T-cell (primary cell): ENCODE measurements at places on chromosomes 7 and 10.
A peak's percentile ranks its signal among the peaks of the same experiment; 100 is the strongest.

- no peaks in the 10 kb centered on the region for H3K27me3 ChIP-seq
- no peak for DNase-seq
- H3K4me3 ChIP-seq = no peak overlapping the region
Measured at GRCh38 chr10:31947144-31947926, 18.7 kb upstream of the ARHGAP12 start.

GRCh38 chr10:63438506-63439498 lies 27.0 kb downstream of the JMJD1C start:
- H3K4me3 ChIP-seq = no peak overlapping the region
- H3K4me1 ChIP-seq = peaks cover 18% of the 10 kb centered on the region
- no peaks in the 10 kb centered on the region for H3K36me3 ChIP-seq
- H3K27me3 ChIP-seq = no peaks in the 10 kb centered on the region
- DNase-seq = no peak

DNA sequence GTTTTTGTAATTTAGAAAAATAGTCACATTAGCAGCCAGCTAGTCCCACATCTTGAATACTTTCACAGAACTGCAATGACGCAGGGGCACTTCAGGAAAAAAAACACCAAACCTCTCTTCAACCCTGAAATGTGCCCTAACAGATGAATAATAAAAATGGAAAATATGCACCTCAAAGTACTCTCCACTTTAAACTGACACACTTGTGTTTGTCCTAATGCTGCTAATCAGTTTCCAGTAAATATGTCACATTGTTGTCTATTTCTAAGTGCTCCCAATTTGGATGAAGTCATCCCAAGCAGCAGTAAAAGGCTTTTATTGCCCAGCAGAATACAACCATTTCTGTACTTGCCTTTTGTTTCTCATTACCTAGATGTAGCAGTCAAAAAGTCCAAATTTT lies 86.7 kb downstream of the PARD3 start:
- no peaks in the 10 kb centered on the region for H3K4me1 ChIP-seq
- no peak overlapping the region for H3K27ac ChIP-seq
- no peaks in the 10 kb centered on the region for H3K36me3 ChIP-seq
- no peak for DNase-seq
- no peak overlapping the region for H3K4me3 ChIP-seq

DNA sequence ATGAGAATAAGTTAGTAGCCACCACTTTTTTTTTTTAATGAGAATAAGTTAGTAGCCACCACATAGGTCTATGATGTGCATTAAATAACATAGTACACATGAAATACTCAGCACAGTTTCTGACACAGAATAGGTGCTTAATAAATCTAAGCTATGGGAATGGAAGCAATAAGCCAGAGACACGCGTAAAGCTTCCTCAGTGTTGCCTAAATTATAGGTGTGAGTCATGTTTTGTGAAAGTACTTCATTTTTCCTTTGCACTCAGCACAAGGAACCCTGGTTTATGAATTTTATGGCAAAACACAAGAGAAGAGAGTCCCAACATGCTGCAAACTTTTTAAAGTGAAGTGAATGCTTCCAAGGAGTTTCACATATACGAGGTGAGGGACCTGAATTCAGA lies 267.4 kb downstream of the RNLS start:
- no peak overlapping the region for H3K27ac ChIP-seq
- H3K36me3 ChIP-seq = no peaks in the 10 kb centered on the region
- no peak for DNase-seq
- H3K4me1 ChIP-seq = no peaks in the 10 kb centered on the region
- H3K27me3 ChIP-seq = no peaks in the 10 kb centered on the region

- H3K4me3 ChIP-seq = no peak overlapping the region
- no peak for DNase-seq
- no peaks in the 10 kb centered on the region for H3K36me3 ChIP-seq
- H3K27me3 ChIP-seq = no peaks in the 10 kb centered on the region
- no peak overlapping the region for H3K27ac ChIP-seq
- no peaks in the 10 kb centered on the region for H3K4me1 ChIP-seq
Measured at GRCh38 chr10:23150091-23150490, 42.0 kb upstream of the PTF1A start.

- H3K36me3 ChIP-seq = no peaks in the 10 kb centered on the region
- DNase-seq = peak; percentile 61
- H3K27ac ChIP-seq = peak within 1 kb of the TSS; percentile 61
- H3K4me3 ChIP-seq = peak within 1 kb of the TSS; percentile 84
- H3K27me3 ChIP-seq = no peaks in the 10 kb centered on the region
Measured at GRCh38 chr7:12403287-12404181, at the start of gene VWDE. VWDE (minus strand) TSS chr7:12403865; CDS start chr7:12403716, 149 bp downstream.

- no peak overlapping the region for H3K4me3 ChIP-seq
- DNase-seq = no peak
- H3K27me3 ChIP-seq = no peaks in the 10 kb centered on the region
- peak overlapping the region; percentile 43 for H3K27ac ChIP-seq
Measured at GRCh38 chr10:110804376-110804775, 67.4 kb upstream of the PDCD4 start.

- DNase-seq = no peak
- H3K27ac ChIP-seq = no peak overlapping the region
- no peaks in the 10 kb centered on the region for H3K36me3 ChIP-seq
- no peaks in the 10 kb centered on the region for H3K27me3 ChIP-seq
Measured at GRCh38 chr7:101179117-101179516, 976 bp downstream of the NAT16 start.

- H3K36me3 ChIP-seq = no peaks in the 10 kb centered on the region
- H3K4me1 ChIP-seq = peaks cover 19% of the 10 kb centered on the region
- H3K4me3 ChIP-seq = no peak overlapping the region
- no peak for DNase-seq
- peaks cover 4% of the 10 kb centered on the region for H3K27me3 ChIP-seq
Measured at GRCh38 chr7:1287752-1288201, 55.1 kb downstream of the UNCX start.

DNA sequence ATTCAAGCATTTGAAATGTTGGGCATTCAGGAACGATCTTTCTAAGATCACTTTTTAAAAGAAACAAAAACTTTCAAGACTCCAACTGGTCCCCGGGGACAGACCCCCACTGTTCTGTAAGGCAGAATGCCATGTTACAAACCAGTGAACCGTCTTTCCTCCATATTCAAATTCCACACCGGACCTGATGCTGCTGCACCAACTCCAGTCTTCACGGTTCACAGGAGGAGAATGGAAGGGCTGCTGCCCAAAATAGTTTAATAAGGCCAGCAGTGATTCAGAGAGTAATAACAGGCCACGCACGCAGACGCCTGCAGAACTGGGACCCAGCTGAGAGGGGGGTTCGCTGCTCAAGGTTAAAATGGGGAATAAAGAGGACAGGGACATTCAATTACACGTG lies 47.2 kb downstream of the OSBPL3 start:
- H3K4me1 ChIP-seq = no peaks in the 10 kb centered on the region
- no peak overlapping the region for H3K4me3 ChIP-seq
- no peaks in the 10 kb centered on the region for H3K36me3 ChIP-seq
- no peak overlapping the region for H3K27ac ChIP-seq
- no peak for DNase-seq

GRCh38 chr7:55128693-55129394 lies 110.0 kb downstream of the EGFR start:
- no peaks in the 10 kb centered on the region for H3K36me3 ChIP-seq
- H3K27me3 ChIP-seq = no peaks in the 10 kb centered on the region
- H3K4me1 ChIP-seq = no peaks in the 10 kb centered on the region
- DNase-seq = no peak

GRCh38 chr7:80622541-80622940 lies 15.9 kb upstream of the CD36 start:
- H3K27ac ChIP-seq = no peak overlapping the region
- no peak for DNase-seq
- H3K4me1 ChIP-seq = no peaks in the 10 kb centered on the region
- no peaks in the 10 kb centered on the region for H3K36me3 ChIP-seq

- DNase-seq = no peak
- H3K4me1 ChIP-seq = no peaks in the 10 kb centered on the region
- no peak overlapping the region for H3K4me3 ChIP-seq
- peaks cover 3% of the 10 kb centered on the region for H3K27me3 ChIP-seq
- no peaks in the 10 kb centered on the region for H3K36me3 ChIP-seq
- no peak overlapping the region for H3K27ac ChIP-seq
Measured at GRCh38 chr10:5089865-5090264, 4.3 kb upstream of the AKR1C3 start.

DNA sequence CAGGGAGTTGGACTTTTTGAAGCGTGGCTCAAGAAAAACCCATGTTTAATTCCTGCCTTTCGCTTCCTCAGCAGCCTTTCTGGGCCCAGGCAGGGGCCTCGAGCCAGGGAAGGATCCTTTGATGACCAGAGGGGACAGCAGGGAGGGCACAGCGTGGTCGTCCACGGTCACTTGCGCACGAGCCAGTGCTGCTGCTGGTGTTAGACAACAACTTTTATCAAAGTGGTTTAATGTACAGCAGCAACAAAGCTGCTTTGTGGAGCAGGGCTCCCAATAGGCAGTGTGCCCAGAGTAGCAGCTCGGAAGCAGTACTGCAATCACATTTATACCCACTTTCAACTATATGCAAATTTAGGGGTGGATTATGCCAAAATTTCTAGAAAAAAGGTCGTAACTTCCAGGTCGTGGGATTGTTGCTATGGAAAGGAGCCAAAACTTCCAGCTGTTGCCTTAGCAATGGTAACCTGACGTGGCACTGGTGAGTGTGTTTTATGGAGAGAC lies 6.1 kb downstream of the GIMAP1 start:
- H3K4me3 ChIP-seq = peak overlapping the region; percentile 0
- no peaks in the 10 kb centered on the region for H3K27me3 ChIP-seq
- H3K27ac ChIP-seq = no peak overlapping the region
- no peak for DNase-seq
- peaks cover 30% of the 10 kb centered on the region for H3K4me1 ChIP-seq

DNA sequence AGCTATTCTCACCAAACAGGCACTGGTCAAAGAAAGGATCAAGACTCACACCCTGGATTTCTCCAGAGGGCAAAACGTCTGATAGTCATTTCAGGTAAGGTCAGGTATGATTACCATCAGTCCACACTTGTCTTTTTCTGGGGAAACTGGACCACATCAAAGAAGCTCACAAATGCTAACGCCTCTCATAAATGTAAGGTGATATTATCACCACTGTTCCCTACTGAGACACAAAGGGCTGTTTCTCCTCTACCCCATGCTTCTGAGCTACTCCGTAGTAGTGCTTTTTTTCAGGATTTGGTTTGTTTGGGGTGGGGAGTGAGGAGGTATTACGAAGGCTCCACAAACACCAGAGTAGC lies 51.6 kb downstream of the CREB3L2 start:
- H3K4me1 ChIP-seq = no peaks in the 10 kb centered on the region
- H3K36me3 ChIP-seq = no peaks in the 10 kb centered on the region
- H3K27ac ChIP-seq = no peak overlapping the region
- H3K27me3 ChIP-seq = no peaks in the 10 kb centered on the region

DNA sequence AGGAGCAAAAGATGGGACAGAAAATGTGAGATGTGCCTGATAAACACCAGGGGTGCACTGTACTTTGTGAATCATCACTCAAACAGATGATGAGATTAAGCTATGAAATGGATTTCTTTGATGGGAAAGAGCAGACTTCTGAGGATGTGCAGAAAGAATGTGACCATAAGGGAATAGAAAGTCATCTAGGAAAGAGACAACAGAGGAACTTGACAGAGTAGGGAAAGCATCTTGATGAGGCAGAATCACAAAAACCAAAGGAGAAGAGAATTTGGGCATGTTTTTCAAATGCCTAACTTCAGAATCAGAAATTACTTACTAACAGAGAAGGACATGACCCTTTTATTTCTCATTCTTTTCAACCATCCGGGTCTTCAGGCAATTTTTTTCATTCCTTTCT lies 82.4 kb upstream of the LRRTM3 start:
- no peak overlapping the region for H3K27ac ChIP-seq
- no peak for DNase-seq
- H3K4me1 ChIP-seq = no peaks in the 10 kb centered on the region
- no peak overlapping the region for H3K4me3 ChIP-seq
